ENCODE measurements at places on chromosomes 13 and 19. TPM values are rescaled to one million over a fixed set of nuclear protein-coding genes. Genes with fewer than 3 reads are reported as not detected.

The RTBDN gene
- polyA plus RNA-seq, result not detected

The CYP4F22 gene
- polyA plus RNA-seq, result 0.21 TPM

The ZNF699 gene
- 6.8 TPM for polyA plus RNA-seq

The GNA15 gene
- 1.3 TPM for polyA plus RNA-seq

The PTGER1 gene
- polyA plus RNA-seq, result 3.6 TPM

The ZNF724 gene
- 6.1 TPM for polyA plus RNA-seq

The KLHL1 gene
- polyA plus RNA-seq, result 0.70 TPM

The CGB1 gene
- not detected for polyA plus RNA-seq

The OR1M1 gene
- 0.06 TPM for polyA plus RNA-seq

The PLIN4 gene
- polyA plus RNA-seq, result 0.49 TPM

The LILRA1 gene
- 0.32 TPM for polyA plus RNA-seq

The ZNF579 gene
- 19.5 TPM for polyA plus RNA-seq

The PDX1 gene
- not detected for polyA plus RNA-seq

The PCSK4 gene
- polyA plus RNA-seq, result 5.3 TPM

The FBXW9 gene
- polyA plus RNA-seq, result 18.5 TPM

The COX7A1 gene
- polyA plus RNA-seq, result 37.6 TPM

The DIAPH3 gene
- 10.7 TPM for polyA plus RNA-seq

The OVOL3 gene
- polyA plus RNA-seq, result not detected

The MAP3K10 gene
- polyA plus RNA-seq, result 10.8 TPM

The RB1 gene
- polyA plus RNA-seq, result 49.1 TPM

The ERVV-1 gene
- 0.21 TPM for polyA plus RNA-seq

The LYPD3 gene
- 2.4 TPM for polyA plus RNA-seq

The FKRP gene
- polyA plus RNA-seq, result 26.5 TPM

The ADM5 gene
- 2.1 TPM for polyA plus RNA-seq

The CEACAM21 gene
- polyA plus RNA-seq, result 2.1 TPM

The MEIS3 gene
- polyA plus RNA-seq, result 32.2 TPM

The RASIP1 gene
- 15.8 TPM for polyA plus RNA-seq

The DNAJC15 gene
- 29.4 TPM for polyA plus RNA-seq

The RASAL3 gene
- polyA plus RNA-seq, result 1.6 TPM

The POU2F2 gene
- 0.90 TPM for polyA plus RNA-seq

The EML2 gene
- polyA plus RNA-seq, result 17.7 TPM

The NLRP5 gene
- not detected for polyA plus RNA-seq

The JUNB gene
- 25.5 TPM for polyA plus RNA-seq

The PLVAP gene
- polyA plus RNA-seq, result 238 TPM

The RFPL4A gene
- polyA plus RNA-seq, result not detected

The CHST8 gene
- polyA plus RNA-seq, result 0.14 TPM

The PSG6 gene
- not detected for polyA plus RNA-seq

The PCDH17 gene
- 16.5 TPM for polyA plus RNA-seq

The DMRTC2 gene
- not detected for polyA plus RNA-seq

The KLK4 gene
- not detected for polyA plus RNA-seq

The LAIR2 gene
- polyA plus RNA-seq, result not detected

The CILP2 gene
- 0.25 TPM for polyA plus RNA-seq

The GDF15 gene
- 19.2 TPM for polyA plus RNA-seq

The TEX26 gene
- 1.9 TPM for polyA plus RNA-seq

The DDA1 gene
- 46.6 TPM for polyA plus RNA-seq

The C5AR1 gene
- 4.3 TPM for polyA plus RNA-seq

The SHC2 gene
- polyA plus RNA-seq, result 22.9 TPM

The GGN gene
- 0.79 TPM for polyA plus RNA-seq

The NLRP13 gene
- polyA plus RNA-seq, result not detected

The NCAN gene
- polyA plus RNA-seq, result not detected

The SLC46A3 gene
- polyA plus RNA-seq, result 1.8 TPM

The CRX gene
- not detected for polyA plus RNA-seq

The CEACAM5 gene
- 0.13 TPM for polyA plus RNA-seq

The NCR1 gene
- 0.14 TPM for polyA plus RNA-seq

The PLPP2 gene
- 3.3 TPM for polyA plus RNA-seq

The ANKRD10 gene
- 436 TPM for polyA plus RNA-seq

The PRR36 gene
- polyA plus RNA-seq, result 8.3 TPM

The GTF2F2 gene
- polyA plus RNA-seq, result 25.9 TPM

The CGB5 gene
- polyA plus RNA-seq, result not detected

The ETV2 gene
- polyA plus RNA-seq, result 1.1 TPM
